ENCODE measurements at places on chromosomes 11 and 22.

DNA sequence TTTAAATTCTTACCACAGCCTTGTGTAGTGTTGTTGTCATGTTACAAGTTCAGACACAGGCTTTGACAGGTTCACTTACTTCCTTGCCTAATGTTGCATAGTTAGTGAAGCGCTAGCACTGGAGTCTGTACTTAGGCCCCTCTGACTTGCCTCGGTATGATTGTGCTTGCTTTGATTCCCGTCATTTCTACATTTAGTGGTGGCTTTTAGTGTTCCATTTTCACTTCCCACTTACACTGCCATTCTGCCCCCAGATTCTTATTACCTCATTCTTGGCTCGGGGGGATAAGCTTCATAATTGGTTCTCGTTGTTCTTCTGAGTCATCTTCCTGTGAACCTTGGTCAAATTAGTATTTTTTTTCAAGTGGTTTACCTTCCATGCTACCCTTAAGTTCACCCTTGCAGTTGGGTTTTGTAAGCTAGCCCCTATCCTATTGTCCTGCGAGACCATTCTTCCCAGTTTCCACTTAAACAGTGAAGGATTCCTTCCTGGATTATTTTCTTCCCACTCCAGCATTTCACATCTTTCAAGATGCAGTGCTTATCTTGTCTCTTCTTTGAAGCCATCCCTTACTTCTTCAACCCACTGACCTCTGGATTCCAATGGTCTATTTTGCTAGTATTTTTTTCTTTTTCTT is 68.7 kb downstream of the DDX10 start:
- peak; percentile 82 for DNase-seq

DNA sequence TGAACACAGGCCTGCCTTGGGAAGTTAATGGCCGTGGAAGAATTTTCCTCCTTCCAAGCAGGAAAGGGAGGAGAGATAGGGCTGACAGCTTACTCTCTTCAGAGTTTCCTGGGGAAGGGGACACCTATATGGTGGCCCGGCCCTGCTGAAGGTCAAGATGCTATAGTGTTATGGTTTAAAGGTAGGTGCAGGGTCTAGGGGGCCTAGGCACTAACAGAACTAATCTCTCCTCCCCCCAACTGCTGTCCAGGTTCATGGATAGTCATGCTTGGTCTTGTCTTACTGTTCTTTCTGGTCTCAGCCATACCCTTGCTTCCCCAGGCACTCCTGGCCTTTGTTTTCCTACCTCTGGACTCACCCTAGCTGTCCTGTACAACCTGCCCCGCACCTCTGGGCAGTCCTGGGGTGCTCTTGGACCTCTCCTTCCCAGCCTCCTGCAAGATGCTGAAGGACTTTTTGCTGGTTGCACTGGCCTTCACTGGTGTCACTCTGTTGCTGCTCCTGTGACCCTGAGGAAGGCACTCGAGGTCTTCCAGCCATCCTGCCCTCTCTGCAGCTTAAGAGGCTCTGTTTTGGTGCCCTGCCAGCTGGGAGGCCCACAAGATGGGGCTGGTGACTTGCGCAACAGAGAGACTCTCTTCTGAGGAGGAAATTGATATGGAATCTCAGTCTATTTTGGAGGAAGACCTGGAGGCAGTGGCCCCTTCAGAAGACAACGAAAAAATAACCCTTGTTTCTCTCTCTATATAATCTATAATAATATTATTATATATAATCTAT is 17.9 kb downstream of the SEC14L3 start:
- peak; percentile 69 for DNase-seq

- DNase-seq = no peak
Measured at GRCh38 chr11:1168256-1168655, 10.5 kb downstream of the MUC5AC start.

- DNase-seq = no peak
Measured at GRCh38 chr11:62602141-62603071, 741 bp upstream of the MTA2 start.

DNA sequence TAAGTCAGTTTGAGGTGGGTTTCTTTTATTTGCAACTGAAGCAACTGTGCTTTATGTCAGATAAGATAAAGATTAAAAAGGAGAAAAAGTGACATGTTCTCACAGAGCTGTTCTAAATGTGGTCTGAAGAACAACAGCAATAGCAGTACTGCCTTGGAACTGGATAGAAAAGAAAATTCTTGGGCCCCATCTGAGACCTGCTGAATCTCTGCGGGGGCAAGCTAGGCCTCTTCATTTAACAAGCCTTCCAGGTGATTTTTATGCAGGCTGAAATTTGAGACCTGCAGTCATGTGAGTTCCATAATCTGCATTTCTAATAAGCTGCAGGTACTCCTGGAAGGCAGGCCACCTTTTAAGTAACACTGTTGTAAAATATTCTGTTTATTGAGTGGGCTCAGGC is 91.4 kb upstream of the CTSC start:
- DNase-seq = no peak

- DNase-seq = no peak
Measured at GRCh38 chr11:47375546-47376085, 2.7 kb downstream of the SPI1 start.

- DNase-seq = no peak
Measured at GRCh38 chr11:58796333-58796732, 48.2 kb downstream of the GLYATL2 start.

DNA sequence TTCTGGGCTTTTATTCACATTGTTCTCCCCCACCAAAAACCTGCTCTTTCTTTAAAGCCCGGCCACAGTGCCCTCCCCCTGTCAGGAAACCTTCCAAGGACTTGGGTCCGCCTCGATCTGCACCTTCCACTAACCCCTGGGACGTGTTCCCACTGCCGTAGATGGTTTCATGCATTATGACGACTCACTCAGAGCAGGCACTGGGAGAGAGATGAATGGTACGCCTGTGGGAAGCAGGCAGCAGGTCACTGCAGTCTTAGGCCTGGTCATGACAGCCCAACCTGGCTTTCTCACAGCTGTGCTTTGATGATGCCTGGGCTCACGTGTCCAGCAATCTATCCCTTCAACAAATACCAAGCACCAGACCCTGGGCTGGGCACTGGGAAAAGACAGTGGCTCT is 115.7 kb downstream of the WNT7B start:
- no peak for DNase-seq

- no peak for DNase-seq
Measured at GRCh38 chr11:76692956-76693355, 22.4 kb upstream of the LRRC32 start.

DNA sequence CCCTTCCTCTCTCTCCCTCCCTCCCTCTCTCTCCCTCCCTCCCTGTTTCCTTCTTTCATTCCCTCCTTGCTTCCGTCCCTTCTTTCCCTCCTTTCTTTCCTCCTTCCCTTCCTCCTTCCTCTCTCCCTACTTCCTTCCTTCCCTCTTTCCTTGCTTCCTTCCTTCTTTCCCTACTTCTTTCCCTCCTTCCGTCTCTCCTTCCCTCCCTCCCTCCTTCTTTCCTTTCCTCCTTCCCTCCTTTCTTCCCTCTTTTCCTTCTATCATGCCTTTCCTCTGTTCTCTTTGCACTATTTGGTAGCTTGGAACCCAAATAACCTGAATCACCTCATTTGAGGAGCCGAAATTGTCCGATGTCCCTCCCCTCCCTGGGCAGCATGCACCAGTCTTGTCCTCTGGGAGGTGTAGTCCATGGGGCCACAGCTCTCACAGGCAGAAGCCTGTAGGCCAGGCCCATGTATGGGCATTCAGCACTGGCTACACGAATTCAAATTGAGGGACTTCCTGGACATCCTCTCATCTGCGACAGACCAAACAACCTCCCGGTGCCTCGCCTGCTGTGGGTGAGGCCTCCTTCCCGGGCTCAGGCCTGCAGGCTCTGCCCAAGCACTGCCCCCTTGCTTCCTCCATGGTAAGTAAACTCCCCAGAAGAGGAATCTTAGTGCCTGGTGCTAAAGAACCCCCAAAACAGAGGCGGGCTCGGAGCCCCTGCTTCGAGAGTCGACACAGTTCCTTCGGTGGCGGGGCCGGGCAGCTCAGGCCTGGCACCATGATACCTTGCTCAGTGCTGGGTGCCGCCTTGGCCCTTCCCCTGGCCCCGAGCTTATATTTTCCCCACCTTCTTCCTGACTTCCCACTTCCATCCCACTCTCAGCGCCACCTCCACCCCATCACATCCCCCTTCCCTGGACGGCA is 454.1 kb upstream of the CADM1 start:
- no peak for DNase-seq

GRCh38 chr22:50473855-50474671 is 772 bp downstream of the SBF1 start:
- DNase-seq = peak; percentile 36

DNA sequence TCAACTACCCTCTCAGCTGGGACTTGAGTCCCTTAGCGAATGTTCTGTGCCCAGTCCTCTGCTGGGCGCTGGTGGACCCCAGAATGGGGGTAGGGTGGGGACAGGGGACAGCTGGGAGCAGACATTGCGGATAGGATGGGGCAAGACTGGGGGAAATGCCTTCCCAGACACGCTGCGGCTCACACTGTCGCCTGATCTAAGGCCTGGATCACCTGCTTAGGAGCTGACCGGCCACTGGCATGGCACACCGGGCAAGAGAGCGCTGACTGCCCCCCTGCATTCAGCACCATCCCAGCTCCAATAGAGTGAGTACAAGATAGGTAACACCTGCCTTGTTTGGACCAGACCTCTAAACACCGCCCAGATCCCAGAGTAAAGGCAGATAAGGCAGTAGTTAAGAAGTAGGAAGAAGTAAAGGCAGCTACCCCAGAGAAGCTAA is 1.4 kb downstream of the ARVCF start:
- no peak for DNase-seq

- DNase-seq = no peak
Measured at GRCh38 chr11:43842021-43842420, 38.6 kb upstream of the ALKBH3 start.

DNA sequence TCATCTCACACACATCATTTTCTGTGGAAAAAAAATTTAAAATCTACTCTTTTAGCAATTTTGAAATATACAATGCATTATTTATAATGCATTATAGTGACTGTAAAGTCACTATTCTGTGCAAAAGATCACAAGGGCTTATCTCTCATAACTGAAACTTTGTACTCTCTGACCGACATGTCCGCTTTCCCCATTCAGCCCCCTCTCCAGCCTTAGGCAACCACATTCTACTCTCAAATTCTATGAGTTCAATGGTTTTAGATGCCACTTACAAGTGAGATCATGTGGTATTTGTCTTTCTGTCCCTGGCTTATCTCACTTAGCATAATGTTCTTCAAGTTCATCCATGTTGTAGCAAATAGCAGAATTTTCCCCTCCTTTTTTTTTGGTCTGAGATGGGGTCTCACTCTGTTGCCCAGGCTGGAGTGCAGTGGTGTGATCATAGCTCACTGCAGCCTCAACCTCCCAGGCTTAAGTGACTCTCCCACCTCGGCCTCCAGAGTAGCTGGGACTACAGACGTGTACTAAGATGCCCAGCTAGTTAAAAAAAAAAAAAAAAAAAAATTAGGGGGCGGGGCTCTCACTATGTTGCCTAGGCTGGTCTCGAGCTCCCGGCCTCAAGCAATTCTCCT is 44.5 kb downstream of the SYN3 start:
- DNase-seq = no peak

DNA sequence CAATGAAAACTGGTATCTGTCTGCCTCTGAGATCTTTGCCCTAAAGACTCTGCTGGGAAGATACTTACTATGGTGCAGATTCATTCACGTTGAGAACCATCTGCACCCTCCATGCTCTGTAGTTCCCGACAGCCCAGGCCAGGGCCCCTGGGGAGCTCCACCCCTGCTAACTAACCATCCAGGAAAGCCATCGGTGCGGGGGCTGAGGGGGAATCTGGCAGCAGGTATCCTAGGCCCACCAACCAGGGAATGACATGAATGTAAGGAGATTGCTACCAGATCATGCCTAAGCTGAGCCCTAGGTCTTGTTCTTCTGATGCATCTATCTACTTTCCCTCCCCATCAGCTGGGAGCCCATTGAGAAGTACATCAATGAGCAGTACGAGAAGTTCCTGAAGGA is 11.3 kb upstream of the WBP2NL start:
- no peak for DNase-seq
